ENCODE measurements at places on chromosomes 3 and 15.

DNA sequence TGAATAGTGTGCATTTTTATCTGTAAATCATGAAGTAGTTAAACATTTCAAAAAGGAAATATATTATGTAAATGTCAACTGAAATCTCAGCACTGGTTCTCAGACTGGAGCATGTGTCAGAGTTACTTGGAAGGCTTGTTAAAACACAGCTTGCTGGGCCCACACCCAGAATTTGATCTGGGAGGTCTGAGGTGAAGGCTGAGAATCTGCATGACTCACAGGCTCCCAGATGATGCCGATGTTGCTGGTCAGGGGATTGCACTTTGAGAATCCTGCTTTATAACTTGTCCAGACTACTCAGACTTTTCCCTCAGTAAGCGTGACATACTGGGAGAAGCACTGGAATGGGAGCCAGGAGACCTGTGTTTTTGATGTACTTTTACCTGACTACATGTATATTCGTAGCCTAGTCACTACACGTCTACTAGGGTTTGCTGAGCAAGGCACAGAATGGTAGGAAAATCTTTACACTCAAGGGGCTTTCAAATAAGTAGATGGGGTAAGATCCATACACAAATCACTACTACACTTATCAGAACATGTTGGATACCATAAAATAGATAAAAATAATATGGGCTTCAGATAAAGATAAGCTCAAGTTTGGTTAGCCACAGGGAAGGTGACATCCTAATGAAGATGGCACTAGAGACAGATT lies 77.1 kb upstream of the MEX3B start:
- no peak for DNase-seq

DNA sequence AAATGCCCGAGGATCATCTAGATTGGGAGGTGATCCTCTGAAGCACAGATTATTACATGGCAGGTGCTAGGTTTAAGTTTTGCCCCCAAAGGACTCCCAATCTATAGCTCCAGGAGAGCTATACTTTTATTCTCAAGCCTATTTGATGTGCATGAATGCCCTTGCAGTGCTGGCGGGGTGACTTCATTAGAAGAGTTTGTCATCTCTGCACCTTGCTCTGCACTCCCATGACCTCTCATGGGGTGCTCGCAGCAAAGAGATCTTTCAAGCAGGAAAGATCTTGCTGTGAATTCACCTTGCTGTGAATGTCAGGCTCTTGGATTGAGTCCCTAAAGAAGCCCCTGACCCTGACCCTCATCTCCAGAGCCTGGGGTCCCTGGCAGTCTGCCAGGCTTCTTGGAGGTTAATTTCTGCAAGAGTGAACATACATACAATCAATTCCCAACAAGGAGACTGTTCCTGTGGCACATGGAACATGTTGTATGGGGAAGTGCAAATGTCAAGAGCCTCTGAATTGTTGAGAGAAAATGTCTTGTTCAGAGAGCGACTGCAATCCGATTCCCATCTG lies 45.9 kb downstream of the FAM43A start:
- DNase-seq, result no peak

DNA sequence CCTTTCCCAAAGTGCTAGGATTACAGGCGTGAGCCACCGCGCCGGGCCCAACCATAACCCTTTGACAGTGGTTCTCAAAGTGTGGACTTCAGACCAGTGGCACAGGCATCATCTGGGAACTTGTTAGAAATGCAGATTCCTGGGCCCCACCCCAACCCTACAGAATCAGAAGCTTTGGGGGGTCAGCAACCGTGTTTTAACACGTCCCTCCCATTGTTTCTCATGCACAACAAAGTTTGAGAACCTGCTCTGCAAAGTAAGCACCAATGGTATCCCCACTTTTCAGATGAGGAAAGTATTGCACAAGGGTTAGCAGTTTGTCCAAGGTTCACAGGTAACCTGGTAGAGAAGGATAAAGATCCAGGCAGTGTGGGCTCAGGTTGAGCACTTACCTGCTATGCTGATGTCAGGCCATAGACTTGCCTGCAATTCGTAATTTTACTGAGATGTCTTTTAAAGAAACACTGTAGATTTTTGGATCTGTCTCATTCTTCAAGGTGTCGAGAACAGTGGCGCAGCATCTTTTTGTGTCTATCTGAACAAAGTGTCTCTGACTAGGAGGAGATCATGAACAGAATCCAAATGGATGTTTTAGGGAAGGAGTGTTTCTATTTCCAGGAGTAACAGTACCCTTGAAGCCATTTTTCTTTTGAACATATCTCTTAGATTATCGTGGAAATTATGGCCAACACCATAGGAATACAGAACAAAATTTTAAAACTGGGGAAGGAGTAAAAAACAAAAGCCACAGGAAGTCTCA lies 2.5 kb downstream of the GXYLT2 start:
- DNase-seq, result no peak

- DNase-seq, result no peak
These were observed 172.1 kb upstream of the LRRN1 start for GRCh38 chr3:3627114-3627513.

GRCh38 chr3:100993309-100993708 lies at the start of gene ABI3BP:
TSS of gene ABI3BP (minus strand) at chr3:100993421. CDS start at chr3:100993384, 37 bp downstream.
- DNase-seq, result peak; percentile 65

DNA sequence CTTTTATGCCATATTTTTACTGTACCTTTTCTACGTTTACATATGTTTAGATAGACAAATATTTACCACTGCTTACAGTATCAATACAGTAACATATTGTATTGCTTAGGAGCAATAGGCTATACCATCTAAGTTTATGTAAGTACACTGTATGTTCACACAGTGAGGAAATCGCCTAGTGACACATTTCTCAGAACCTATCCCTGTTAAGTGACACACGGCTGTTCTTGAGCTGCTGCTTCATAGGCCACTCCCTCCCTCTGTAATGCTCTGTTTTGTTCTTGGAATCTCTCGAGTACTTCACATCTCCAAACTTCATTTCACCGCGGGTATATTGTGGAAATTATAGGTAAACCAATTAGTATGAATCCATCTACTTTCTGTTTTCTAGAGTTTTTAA lies 13.4 kb upstream of the SELENOT start:
- no peak for DNase-seq

Data from thoracic aorta (tissue), 2 donors.